Neural progenitor cell (in vitro differentiated cells): ENCODE measurements at places on chromosomes 3 and 15. TPM values are rescaled to one million over a fixed set of nuclear protein-coding genes. Genes with fewer than 3 reads are reported as not detected.

The LSMEM2 gene
- 0.37 TPM in 1 of 2 replicates, not detected in the other for total RNA-seq

DNA sequence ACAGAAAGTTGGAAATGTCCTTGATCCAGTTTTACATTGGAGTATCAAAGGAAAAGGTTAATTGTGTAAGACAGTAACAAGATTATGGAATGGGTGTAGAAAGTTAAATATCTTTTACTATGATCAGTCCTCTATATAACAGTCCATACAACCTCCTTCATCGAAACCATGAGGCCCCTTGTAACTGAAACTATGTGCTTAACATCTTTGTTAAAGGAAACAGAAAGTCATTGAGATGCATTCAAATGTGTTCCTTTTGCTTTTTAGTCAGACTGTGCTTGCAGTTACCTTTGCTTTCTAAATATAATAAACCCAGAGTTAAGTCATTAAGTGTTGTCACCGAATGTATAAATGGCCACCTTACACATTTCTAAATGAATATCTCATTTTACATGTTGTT, 1298.5 kb downstream of the ROBO2 start:
- DNase-seq = no peak

- no peak for DNase-seq
Observed at GRCh38 chr3:29683018-29683993, 402.4 kb downstream of the RBMS3 start.

DNA sequence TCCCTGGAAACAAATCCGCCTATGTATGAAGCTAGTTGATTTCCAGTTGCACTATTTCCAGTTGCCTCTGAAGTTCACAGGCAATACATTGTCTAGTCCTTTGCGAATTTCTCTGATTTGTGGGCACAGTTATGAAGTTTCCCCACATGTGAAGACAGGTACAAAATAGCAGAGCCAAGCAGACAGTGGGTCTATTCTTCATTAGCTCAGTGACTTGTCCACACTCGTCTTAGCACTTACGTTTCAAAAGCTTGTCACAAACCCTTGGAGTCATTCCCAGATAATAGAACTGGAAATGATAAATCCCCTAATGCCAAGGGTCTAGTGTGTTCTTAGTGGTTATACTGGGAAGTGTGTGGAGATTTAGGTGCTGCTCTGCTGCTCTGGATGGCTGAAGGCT, 14.5 kb downstream of the SRPRB start:
- no peak for DNase-seq

The SMC4 gene
- 233 and 382 TPM in 2 replicates for total RNA-seq

The TEX55 gene
- not detected in 2 replicates for total RNA-seq

DNA sequence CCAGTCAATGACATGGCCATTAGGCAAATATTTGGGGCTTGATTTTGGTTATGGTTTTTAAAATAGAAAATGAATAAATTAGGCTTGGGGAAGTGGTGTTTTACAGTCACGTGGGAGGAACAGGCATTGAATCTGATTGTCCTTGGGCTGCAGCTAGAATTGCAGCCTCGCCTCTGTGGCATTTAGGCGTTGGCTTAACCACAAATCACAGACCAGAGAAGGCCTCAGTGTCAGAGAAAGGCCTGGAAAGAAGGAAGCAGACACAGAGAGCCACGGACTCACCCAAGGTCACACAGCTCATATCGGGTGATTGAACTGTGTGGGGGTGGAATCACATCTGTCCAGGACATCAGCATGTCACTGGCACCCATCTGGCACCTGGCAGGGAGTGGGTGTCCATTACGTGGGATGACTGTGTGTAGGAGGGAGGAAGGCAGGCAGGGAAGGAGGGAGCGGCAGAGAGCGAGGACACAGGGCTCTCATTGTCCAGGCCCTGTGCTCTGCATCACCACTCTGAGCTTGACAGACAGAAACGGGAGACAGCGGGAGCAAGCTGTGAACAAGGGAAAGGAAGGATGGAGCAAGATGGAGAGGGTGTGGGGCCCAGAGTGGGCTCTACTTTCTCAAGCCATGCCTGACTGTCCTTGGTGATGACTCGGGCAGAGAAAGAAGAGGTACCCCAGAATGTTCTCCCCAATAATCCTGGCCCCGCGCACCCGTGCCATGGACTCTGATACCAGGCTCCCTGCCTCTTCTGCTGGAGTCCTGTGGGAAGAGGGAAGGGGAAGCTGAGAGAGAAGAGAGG, 186.4 kb downstream of the FAM43A start:
- no peak for DNase-seq

GRCh38 chr3:59082106-59082505, 32.3 kb upstream of the CFAP20DC start:
- DNase-seq = no peak

The SLC22A13 gene
- total RNA-seq = 0.21 TPM in 1 of 2 replicates, not detected in the other

- no peak for DNase-seq
Observed at GRCh38 chr3:106611841-106612240, 743.0 kb upstream of the CBLB start.

The ARPC4 gene
- 126 and 146 TPM in 2 replicates for total RNA-seq

The IMPG2 gene
- total RNA-seq = 0.03 and 0.15 TPM in 2 replicates

The ANKRD34C gene
- total RNA-seq = not detected in 2 replicates

- no peak for DNase-seq
Observed at GRCh38 chr15:101608201-101608600, 44.0 kb downstream of the TM2D3 start.

DNA sequence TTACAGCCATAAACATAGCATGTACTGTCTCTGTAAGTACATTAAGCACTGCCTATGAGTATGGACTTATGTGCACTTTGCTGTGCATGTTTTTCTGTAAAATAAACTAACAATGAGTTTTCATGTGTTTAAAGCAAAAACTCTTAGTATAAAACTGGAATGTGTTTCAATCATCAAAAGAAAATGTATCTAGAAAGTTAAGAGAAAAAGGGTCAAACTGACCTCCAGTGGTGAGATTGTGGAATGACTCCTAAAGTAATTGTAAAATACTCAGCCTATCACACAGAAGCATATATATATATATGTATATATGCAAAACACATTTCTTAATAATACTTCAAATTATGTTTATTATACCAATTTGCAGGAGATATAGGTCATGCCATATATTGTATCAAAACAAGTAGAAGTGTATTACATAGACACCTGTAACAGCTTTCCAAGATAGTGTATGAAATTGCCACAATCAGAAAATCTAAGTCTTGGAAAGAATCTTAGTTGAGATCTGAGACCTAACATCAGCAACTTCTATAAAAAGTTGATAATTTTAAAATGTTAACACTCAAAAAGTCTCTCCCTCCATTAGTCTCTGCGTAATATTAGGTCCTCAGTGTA, 199.6 kb downstream of the FMN1 start:
- peak; percentile 27 for DNase-seq

The KPNA1 gene
- 36.9 and 37.1 TPM in 2 replicates for total RNA-seq

GRCh38 chr15:96702589-96702988, 372.1 kb downstream of the NR2F2 start:
- DNase-seq = peak; percentile 31

The GOLGA8R gene
- not detected in 2 replicates for total RNA-seq

The CTSH gene
- 3.5 and 9.0 TPM in 2 replicates for total RNA-seq

- peak; percentile 39 for DNase-seq
Observed at GRCh38 chr3:158095814-158096704, 10.2 kb downstream of the SHOX2 start.

DNA sequence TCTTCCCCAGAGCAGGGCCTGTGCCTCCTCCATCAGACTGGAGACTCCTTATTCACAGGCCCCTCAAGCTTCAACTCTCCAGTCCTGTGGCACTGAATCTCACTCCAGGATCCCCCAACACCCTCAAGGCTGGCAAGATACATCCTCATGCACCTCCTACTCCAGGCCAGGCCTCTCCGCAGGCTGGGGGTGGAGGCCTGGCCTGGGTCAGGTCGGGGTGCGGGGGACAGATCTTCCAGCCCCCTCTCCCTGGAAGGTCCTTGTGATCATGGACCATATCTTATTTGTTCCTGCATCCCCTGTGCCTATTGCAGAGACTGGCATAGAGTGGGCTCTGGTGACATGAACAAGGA, 147.3 kb downstream of the SMAD6 start:
- DNase-seq = no peak

DNA sequence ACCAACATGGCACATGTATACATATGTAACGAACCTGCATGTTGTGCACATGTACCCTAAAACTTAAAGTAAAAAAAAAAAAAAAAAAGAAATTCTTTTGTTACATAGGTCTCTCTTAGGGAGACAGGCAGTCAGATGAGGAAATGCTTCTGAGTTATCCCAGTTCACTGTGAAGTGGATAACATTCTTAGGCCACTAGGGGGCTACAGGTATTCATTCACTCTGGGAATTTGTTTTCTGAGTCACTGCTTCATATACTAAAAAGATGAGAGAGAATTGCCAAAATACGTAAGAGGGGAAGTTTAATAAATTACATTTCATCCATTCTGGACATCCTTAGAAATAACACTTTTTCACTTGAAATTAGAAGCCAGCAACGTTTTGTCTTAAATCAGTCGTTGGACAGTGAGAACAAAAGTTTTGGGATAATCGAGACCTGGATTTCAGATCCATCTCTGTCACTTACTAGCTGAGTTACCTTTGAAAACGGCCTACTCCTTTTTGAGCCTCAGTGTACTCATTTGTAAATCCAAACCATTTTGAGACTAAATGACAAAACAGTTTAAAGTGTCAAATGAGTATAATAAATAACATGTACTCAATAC, 738.4 kb upstream of the ALCAM start:
- DNase-seq = peak; percentile 68

The RBP2 gene
- not detected in 2 replicates for total RNA-seq

GRCh38 chr3:159902546-159903314, 85.9 kb upstream of the IL12A start:
- DNase-seq = no peak

The MYH15 gene
- 0.12 TPM in 1 of 2 replicates, not detected in the other for total RNA-seq

GRCh38 chr15:54820098-54820497, 376.6 kb downstream of the RSL24D1 start:
- no peak for DNase-seq

DNA sequence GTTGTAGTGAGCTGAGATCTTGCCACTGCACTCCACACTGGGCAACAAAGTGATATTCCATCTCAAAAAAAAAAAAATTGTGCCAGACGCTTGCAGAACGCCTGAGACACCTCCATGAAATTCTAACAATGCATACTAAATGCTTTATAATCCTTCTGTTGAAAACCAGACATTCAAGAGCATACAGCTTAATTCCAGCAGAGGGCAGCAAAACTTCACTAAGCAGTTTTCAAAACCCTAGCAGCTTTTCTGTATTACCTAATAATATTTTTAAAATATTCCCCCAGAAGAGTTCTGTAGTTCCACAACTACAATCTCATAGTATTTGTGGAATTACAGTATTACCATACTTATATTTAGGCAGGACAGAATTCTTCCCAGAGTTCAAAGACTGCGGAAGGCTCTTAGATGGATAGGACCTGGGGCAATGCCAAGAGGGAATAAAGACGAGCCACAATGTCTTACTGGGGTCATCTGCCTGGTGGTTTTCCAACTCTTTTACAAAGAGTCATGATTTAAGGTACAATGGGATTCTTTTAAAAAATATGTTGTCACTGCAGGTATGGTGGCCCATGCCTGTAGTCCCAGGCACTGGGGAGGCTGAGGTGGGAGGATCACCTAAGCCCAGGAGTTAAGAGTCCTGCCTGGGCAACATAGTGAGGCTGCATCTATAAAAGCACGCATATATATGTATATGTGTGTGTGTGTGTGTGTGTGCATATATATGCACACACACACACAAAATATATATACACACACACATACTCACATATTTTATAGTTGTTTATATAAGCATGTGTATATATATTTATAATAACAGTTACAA, 19.6 kb upstream of the TASOR start:
- DNase-seq = peak; percentile 78

The AGTR1 gene
- total RNA-seq = 0.09 TPM in 1 of 2 replicates, not detected in the other

DNA sequence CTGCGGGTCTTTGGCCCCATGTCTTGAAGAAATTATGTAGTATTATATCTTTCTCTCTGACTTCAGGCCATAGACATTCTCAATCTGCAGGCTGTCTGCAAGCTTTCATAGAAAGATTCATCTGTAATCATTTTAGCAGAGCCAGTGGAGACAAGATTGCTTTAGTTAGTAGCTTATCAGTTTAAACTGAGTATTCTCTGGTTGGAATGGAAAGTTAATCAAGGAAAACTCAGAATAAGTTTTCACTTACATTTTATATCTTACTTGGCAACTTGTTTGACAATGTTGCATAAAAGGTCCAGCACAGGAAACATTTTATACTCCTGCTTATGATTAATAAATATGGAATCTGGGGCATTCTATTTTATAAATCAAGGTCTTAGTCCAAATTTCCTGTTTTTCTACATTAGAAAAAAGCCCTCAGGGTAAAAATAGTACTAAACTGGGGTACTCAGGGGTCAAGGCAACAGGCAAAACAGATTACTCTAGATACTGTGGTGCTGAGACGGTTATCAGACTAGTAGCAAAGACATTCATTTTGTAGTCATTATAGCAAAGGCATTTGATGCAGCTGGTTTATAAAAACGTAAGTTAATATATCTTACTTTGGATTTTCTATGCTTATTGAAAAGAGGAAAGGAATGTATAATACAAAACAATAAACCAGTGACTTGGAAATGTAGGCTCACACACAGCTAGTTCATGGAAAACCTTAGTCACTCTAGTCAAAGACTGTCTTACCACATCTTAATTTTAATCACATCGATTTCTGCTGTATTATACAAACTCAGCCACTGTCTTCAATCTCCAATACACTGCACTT, 45.2 kb upstream of the FILIP1L start:
- no peak for DNase-seq

DNA sequence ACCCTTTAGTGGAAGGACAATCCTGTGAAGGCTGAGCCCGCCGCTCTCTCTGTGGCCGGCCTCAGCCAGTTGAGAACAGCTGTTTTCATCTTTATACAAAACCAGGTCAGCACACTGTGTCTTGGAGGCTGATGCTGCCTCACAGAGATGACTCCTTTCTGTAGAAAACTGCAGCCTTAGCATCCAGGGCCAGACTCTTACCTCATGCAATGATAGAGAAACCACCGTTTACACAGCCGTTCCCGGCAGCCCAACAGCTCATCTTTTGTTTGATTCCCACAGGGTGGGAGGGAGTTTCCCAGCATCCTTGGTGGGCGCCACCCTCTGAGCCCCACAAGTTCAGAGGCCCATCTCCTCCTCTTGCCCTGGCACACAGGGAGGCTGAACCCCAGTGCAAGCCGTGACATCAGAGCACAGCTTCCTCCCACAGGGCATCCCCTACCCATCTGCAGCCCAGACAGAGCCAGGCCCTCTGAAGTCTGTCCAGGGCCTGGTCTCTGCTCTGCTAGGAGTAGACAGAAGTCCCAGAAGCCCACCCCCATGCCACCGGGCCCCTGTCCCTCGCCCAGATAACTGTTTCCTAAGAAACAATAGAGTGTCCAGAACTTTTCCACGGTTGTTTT, 105.0 kb downstream of the LRRK1 start:
- DNase-seq = no peak
